Right kidney (tissue), 9 donors: ENCODE measurements at places on chromosomes 5 and 9.

GRCh38 chr5:92741906-92742305, 839.1 kb downstream of the NR2F1-AS1 start:
- DNase-seq = no peak

GRCh38 chr9:112786829-112787520, 36.4 kb downstream of the SNX30 start:
- DNase-seq = no peak

DNA sequence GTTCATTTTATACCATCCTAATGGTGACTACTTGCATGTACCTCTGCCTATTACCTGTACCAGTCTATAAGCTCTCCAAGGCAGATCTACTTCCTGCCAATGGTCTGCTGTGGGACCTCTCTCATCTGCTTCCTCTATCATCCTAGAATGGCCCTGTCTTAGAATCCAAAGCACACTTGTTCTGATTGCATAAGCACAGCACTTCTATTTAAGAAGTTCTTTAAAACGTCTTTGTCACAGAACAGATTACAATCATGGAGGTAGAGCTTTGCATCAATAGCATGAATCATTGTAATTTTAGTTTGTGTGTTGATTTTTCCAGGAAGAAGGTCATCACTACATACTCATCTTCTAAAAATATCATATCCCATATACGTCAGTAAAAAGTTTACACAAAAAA, 131.8 kb upstream of the ACOT12 start:
- DNase-seq = no peak

DNA sequence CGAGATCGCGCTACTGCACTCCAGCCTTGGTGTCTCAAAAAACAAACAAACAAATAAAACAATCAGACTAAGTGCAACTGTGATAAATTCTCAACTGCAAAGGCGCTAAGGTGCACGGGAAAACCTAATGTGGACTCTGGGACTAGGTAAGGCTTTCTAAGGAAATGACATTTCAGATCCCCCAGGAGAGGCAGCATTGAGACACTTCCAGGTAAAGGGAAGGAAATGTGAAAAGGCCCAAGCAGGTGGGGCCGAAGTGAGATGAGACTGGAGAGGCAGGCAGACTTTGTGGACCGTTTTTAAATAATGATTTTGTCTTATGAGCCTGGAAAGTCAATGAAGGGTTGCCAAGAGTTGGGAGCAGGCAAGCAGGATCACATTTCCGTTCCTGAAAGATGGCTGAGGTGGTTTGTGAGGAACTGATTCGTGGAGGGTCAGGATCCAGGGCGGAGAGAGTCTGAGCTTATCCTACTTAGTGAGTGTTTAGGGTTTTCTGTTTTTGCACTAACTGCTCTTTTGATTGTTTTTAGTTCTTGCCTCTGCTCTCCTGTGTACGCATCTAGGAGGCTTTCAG, 2.0 kb upstream of the APBA1 start:
- DNase-seq = no peak

DNA sequence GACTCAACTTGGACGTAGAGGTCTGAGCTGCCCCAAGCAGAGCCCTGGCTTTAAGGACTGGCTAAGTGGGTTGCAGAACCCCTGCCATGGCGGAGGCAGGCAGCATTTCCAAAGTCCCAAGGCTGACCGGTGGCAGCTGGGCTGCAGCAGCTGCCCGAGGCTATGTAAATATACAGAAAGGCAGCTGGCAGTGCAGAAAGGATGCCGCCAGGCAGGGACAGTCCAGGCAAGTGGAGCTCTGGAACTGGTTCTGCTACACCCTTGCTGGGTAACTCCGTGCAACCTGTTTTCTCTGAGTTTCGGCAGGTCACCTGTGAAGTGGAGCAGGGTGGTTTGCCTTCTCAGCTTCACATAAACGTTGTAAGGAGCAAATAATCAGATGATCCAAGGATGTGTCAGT, 46.0 kb downstream of the SHB start:
- peak; percentile 36 for DNase-seq

DNA sequence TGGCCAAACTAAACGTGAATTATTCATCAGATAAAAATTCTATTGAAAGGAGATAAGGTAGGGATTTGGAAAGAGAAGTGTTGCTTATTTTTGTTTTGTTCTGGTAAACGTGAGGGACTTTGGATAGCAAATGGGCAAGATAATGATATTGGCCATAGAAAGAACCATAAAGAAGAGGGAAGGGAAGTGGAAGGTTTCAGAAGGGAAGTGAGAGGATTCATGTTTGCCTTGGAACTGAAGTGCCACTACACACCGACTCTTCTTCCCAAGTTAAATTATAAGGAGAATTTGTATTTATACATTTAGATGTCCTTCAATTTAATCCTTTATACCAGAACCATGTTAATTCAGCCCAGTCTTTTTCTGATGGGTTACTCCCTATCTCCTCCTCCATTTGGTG, 42.1 kb upstream of the TAF11L2 start:
- DNase-seq = no peak

DNA sequence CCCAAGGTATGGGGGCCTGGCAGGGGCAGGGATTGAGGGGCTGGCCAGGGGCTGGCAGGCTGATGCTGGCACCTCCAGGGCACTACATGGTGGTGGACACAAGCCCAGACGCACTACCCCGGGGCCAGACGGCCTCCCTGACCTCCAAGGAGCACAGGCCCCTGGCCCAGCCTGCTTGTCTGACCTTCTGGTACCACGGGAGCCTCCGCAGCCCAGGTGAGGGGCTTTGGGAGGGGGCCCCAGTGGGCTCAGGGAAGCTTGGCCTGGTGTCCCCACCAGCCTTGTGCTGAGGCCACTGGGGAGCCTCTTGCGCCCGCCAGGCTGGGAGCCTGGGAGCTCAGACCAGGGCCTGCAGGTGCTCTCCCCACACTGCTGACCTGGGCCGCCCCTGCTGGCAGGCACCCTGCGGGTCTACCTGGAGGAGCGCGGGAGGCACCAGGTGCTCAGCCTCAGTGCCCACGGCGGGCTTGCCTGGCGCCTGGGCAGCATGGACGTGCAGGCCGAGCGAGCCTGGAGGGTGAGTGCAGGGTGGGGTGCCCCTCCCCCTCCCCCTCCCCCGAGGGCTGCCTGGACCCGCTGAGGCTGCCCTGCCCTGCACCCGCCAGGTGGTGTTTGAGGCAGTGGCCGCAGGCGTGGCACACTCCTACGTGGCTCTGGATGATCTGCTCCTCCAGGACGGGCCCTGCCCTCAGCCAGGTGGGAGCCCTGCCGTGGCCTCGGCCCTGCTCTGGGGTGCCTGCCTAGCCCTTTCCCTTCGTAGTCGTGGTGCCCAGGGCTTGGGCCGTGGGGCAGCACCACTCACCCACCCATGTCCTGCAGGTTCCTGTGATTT, 5.7 kb downstream of the MAMDC4 start:
- DNase-seq = no peak

DNA sequence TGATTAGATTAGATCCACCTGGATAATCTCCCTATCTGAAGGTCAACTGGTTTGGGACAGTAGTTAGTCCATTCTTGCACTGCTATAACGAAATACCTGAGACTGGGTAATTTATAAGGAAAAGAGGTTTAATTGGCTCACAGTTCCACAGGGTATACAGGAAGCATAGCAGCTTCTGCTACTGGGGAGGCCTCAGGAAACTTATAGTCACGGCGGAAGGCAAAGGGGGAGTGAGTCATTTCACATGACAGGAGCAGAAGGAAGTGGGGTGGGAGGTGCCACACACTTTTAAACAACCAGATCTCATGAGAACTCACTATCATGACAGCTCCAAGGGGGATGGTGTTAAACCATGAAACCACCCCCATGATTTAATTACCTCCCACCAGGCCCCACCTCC, 9.9 kb downstream of the C9orf40 start:
- no peak for DNase-seq

DNA sequence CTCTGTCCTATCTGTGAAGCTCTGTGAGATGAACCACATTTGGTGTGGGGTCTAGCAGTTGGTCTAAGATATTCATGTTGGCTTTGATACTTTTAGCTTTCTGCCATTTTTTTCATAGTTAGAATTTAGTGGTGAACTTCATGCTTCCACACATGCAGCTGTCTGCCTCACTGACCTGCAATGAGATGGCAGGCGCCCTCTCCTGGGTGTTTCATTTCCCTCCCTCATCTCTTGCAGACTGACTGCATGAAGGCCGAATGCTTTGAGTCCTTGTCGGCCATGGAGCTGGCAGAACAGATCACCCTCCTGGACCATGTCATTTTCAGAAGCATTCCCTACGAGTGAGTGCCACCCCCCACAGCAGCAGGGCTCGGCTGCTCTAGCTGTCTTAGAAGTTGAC, 26.1 kb upstream of the CKMT2 start:
- DNase-seq = no peak

GRCh38 chr5:52469835-52470234, 317.9 kb upstream of the ITGA1 start:
- no peak for DNase-seq

- DNase-seq = no peak
These were observed 40.4 kb upstream of the TESK1 start for GRCh38 chr9:35564658-35565061.

GRCh38 chr9:94719878-94720277, 6.6 kb upstream of the AOPEP start:
- no peak for DNase-seq

DNA sequence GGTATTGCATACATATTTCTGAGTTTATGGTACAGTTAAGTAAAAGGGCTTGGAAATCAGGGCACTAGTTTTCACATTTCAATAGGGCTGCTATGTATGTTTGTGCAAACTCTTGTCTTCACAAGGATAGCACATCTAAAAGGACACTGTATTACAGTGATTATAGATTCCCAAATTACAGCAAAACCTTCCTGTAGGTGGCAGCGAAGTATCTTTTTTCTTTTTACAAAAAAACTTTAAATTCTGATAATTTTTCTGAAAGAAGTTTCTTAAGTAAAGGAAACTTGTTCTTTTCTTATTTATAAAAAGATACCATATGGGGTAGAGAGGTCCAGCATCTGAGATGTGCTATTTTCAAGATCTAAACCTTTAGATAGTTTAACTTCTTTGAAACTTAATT, 337.8 kb downstream of the PTPRD start:
- DNase-seq = no peak

DNA sequence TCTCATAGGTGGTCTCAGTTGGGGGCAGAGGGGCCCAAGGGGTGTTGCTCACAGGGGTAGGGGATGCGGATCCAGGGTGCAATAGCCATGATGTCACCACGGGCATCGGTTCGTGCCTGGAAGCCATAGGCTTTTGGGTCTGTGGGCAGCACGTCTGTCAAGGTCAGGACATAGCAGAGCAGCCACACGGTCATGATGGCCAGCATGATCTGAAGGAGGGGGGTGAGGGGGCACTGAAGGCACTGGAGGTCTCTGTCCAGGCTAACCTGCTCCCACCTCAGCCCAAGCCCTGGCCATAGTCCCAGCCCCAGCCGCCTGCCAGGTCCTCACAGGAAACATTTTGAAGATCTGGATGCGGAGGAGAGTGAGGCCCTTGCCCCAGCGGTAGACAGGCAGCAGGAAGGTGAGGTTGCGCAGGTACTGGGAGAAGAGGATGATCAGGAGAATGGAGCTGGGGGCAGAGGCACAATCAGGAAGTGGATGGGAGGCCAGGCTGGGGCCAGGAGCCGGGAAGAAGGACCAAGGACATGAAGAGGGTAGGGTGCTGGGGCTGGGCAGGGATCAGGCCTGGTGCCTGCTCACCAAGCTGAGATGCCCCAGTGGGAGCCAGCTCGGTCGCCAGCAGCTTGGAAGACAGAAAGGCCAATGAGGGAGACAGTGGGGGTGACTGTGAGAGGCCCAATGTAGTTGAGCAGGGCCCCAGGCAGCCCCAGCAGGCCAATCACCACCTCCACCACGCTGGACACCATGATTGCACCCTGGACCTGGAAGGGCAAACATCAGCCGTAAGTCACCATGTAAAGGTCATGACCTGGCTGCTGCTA, 3.3 kb downstream of the SLC23A1 start:
- no peak for DNase-seq

DNA sequence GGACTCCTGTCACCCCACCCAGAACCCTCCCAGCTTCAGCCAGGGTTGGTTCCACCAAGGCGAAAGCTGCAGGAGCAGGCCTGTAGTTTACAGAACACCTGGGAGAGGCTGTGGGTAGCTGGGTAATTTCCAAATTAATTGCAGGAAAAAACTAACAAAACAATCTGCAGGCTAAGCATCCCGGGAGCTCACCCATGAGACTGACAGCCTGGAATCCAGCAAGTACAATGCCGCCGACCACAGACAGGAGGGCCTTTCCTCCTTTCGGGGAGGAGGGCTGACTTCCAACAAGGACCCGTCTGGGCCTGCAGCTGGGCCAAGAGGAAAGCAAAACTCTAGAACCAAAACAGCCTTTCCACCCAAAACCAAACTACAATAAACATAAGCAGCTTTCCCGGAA, 10.3 kb downstream of the FOXE1 start:
- DNase-seq = no peak

GRCh38 chr5:179135006-179135405, 74.8 kb downstream of the ZNF354C start:
- no peak for DNase-seq

DNA sequence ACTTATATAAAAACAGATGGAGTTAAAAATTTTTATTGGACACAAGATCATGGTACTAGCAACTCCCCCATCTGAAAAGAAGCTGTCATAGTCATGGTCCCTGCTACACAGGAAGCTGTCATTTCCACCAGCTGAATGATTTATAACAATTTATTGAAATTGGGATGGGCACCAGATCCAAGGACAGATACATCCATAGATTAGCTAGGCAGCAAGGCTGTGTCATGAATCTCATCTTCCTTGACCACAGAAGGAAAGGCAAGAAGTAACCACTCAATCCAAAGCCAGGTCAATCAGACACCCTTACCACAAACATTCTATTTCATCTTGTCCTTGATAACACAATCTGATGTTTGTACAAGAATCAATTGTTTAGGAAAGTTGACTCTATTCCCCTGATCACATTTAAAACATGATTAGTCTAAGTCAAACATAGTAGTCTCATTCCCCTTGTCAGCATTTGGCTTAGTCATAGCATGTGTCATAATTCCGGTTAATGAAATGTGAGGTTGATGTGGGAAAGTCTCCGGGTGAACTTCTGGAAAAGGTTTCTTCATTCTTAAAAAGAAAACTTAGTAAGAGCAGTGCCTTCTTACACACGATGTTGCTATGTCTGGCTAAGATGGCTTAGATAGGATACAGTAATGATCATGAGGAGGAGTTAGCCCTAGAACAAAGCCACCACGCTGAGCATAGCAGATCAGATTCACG, 462.6 kb upstream of the PAPPA start:
- no peak for DNase-seq

DNA sequence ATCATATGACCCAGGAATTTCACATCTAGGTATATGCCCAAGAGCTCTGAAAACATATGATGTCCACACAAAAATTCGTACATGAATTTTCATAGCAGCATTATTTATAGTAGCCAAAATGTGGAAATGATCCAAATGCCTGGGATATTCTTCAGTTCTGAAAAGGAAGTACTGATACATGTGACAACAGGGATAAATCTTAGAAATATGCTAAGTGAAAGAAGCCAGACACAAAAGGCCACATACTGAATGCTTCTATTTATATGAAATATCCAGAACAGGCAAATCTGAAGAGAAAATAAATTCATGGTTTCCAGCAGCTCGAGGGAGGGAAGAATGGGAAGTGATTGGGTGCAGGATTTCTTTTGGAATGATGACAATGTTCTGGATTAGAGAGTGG, 16.8 kb upstream of the ZBTB43 start:
- no peak for DNase-seq

- no peak for DNase-seq
These were observed 289.6 kb downstream of the GLIS3 start for GRCh38 chr9:4010309-4010708.

GRCh38 chr5:2747363-2748162, 3.9 kb downstream of the IRX2 start:
- DNase-seq = peak; percentile 48
